GM13976 (cell line): ENCODE measurements at places on chromosomes 4 and X.

- no peak for DNase-seq
Observed at GRCh38 chr4:32025851-32026459, 1305.8 kb downstream of the PCDH7 start.

- DNase-seq, result no peak
Observed at GRCh38 chr4:20658456-20658855, 41.8 kb upstream of the PACRGL start.

GRCh38 chr4:45033676-45034419 is 307.5 kb upstream of the GNPDA2 start:
- DNase-seq, result no peak

DNA sequence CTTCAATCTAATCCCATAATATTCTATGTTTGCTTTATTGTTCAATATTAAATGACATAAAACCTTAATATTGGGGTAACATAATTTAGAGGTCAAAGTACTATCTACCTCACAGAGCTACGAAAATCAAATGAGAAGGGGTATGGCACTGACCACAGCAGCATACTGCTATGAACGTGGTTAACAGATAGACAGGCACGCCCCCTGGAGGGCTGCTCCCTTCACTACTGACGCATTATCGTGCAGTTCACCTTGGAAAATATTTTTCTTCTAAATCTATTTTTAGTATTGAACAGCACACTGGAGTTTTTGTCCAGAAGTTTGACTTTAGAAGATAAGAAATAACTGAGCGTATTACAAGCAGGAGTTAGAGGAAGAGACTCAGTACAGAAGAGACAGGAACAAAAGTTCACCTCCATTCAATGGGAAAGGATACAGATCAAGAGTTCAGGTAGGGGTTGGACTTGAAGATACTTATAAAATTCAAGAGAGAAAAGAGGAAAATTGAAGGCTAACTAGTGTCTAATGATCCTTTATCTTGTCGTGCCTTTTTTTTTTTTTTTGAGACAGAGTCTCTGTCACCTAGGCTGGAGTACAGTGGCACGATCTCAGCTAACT is 22.7 kb downstream of the MAP9 start:
- no peak for DNase-seq

DNA sequence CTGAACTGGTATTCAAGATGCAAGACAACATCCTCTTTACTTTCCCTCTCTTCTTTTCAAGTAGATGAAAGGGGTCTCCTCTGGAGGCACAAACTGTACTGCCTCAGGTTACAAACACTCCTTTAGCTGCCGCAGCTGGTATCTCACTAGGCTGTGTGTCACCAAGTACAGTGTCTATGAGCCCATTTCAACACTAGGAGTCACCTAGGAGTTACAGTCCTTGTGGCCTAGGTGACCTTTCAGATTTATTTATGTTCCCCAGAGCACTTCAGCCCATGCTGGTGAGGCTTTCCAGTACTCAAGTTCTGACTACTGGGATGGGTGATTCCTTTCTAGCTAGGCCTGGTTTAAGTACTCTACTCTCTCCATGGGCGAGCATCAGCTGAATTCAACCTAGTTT is 32.4 kb upstream of the TMLHE start:
- DNase-seq, result no peak

- DNase-seq, result no peak
Observed at GRCh38 chr4:3720466-3720865, 45.7 kb upstream of the ADRA2C start.

- DNase-seq, result no peak
Observed at GRCh38 chr4:100742045-100742444, 224.2 kb upstream of the EMCN start.

- DNase-seq, result no peak
Observed at GRCh38 chrX:39841604-39842003, 256.2 kb downstream of the BCOR start.

GRCh38 chr4:75046226-75046625 is 113.3 kb downstream of the PARM1 start:
- no peak for DNase-seq

GRCh38 chr4:4456816-4457578 is 70.1 kb downstream of the NSG1 start:
- DNase-seq, result no peak

DNA sequence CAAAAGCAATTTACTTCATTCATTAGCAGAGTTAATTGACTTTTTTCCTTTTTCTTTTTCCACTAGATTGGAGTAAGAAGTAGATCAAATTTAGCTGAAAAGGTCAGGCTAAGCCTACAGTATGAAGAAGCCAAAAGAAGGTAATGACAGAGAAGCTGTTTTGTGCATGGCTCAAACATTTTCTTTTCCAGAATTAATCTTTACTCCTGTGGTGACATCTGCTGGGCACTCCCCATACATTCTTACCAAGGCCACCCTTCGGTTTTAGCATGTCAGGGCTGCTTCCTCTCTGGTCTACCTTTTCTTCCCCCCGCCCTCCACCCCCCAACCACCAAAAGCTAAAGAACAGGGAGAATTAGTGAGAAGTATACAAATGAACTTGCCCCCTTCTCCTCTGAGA is 70.2 kb downstream of the CLDN22 start:
- peak; percentile 22 for DNase-seq

GRCh38 chrX:11665168-11666111 is at the start of gene ARHGAP6:
ARHGAP6 (minus strand) TSS chrX:11665920; CDS start chrX:11664828, 1,092 bp downstream.
- DNase-seq, result peak; percentile 35

DNA sequence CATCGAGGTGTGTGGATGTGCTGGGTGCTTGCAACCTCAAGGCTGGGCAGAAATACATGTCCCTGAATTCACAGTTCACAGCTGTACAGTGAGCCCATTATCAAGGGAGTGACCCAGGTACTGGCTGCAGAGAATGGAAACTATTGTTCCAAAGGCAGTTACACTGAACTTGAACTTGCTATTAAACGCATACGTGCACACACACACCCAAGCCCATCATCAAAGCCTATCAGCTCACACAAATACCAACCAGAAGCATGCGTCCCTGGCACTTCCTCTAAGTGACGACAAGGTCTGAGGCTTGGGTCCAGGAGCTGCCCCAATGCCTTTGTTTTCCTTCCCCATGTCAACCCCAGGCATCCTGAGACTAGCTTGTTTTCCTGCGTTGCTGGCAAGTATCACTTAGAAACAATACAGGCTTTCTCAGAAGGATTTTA is 88.6 kb downstream of the IRF2 start:
- DNase-seq, result no peak

- DNase-seq, result no peak
Observed at GRCh38 chr4:24496597-24496996, 87.8 kb downstream of the DHX15 start.

DNA sequence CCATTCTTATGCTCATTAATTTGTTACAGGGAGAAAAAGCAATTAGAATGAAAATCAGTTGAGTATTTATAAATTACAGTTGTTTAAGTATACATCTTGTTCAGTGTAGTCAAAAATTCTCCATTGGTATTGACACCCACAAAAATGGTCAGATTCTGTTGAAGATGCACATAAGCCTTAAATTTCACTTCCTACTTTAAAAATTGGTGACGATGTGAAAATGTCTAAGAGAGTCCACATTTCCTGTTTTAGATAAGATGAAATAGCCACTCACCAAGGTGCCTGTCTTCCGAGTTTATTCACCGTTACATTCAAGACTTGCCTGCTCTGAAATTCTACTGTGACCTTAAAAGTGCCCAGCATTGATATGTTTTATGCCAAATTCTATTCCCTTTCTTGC is 93.6 kb downstream of the GPR143 start:
- no peak for DNase-seq

DNA sequence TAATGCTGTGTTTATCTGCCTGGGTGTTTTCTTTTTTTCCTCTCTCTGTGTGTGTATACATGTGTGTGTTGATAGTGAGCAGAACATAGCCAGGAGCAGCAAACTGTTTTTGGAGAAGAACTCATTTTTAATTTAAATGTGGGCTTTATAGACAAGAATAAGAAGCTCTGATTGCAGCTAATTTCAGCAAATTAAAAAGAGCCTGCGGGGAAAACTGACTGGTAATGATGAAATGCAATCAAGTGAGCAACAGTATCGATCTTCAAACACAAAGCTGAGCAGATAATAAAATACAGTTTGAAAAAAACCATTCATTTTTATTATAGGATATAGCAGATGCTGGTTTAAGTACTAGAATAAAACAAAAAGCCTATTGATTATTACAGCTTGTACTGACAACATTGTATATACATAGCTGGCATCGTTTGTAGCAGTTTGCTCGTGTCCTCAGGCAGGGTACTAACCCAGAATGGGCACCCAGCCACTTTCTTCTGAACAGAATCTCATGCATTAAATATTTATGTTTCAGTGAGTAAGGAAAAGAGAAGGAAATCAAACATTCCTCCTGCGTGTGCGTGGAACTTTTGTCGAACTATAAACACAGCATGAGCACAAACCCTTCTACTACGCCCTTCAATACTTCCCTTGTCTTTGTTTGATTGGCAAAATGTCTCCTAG is 73.5 kb upstream of the ZFP42 start:
- DNase-seq, result no peak

- peak; percentile 27 for DNase-seq
Observed at GRCh38 chrX:102546828-102547493, 30.4 kb upstream of the TMSB15A start.

DNA sequence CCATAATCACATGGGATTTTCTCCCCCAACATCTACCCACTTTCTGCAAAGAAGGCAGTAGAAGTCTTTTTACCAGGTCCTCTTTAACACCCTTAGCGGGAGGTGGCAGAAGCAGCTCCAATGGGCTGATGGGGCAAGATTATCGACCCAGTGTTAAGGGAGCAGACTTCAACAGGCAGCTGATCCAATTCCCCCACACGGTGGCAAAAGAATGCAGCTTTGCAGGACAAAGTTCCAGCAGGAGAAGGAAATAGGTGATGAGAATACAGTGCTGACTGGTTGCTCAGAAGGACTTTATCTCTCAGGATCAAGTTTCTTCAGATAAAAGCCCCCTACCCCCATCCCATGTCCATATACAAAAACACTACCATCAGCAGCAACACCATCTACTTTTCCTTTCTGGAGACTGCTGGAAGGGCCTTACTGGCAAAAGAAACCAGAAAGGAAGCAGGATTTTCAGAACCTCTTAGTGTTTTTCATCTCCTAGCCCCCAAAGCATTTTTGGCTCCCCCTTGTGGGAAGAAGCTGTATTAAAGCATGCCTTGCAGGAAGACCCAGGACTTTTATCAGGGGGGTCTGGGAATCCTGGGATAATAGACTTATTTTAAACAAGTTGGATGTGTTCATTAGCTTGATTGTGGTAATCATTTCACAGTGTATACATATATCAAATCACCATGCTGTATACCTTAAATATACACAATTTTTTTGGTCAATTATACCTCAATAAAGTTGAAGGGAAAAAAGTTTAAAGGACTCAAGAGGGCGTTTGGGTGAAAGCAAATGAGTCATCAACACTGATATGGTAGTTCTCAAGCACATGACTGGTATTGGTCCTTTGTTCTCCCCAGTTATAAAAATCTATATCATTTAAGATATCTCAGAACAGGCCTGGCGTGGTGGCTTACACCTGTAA is 146.4 kb downstream of the GPC3 start:
- peak; percentile 22 for DNase-seq

- no peak for DNase-seq
Observed at GRCh38 chr4:144185086-144185485, 44.6 kb upstream of the GYPA start.

- no peak for DNase-seq
Observed at GRCh38 chr4:156581282-156582063, 390.1 kb downstream of the PDGFC start.

GRCh38 chr4:101593666-101594065 is 196.9 kb upstream of the BANK1 start:
- DNase-seq, result no peak

GRCh38 chr4:53309321-53310040 is 56.4 kb downstream of the SCFD2 start:
- no peak for DNase-seq
